ENCODE measurements at places on chromosomes 13 and 19.

- no peak for DNase-seq
These were observed 57.6 kb downstream of the RCBTB2 start for GRCh38 chr13:48475230-48475629.

- no peak for DNase-seq
These were observed 12.3 kb downstream of the WDFY2 start for GRCh38 chr13:51596541-51596940.

DNA sequence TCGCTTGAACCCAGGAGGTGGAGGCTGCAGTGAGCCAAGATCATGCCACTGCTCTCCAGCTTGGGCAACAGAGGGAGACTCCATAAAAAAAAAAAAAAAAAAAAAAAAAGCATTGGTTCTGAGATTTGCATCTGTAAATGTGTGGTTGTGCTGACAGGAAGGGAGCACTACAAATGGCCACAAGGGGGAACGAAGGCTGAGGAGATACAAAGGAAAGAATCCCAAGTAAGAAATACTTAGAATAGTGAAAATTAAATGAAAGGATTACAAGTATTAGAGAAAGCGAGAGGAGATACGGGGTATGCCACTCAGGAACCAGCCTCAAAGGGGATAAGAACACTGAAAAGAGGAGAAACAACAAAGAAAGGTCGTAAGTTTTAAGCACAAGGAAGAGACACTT is 284.9 kb downstream of the KLF12 start:
- no peak for DNase-seq

GRCh38 chr13:112053167-112053743 is 13.7 kb upstream of the SOX1 start:
- DNase-seq: no peak

DNA sequence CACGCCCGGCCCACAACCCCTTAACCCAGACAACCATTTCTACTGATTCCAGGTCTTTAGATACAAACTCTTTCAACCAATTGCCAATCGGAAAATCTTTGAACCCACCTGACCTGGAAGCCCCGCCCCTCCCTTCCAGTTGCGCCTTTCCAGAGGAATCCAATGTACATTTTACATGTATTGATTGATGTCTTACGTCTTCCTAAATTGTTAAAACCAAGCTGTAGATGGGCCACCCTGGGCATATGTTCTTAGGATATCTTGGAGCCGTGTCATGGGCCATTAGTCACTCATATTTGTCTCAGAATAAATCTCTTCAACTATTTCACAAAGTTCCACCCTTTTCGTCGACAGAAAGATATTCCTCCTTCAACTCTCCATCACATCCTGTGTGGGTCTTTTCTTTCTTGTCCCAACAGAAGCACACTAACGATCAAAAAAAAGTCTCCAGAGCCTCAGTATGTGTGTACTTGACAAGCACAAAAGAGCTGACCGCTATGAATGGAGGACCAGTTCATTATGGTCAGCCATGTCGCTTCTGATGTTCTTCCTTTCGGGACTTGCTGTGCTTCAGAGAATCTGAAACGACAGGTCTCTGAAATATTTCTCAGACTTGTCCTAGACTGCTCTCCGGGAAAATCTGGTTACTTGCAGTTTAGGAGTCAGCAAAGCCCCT is 601 bp upstream of the ZNF749 start:
- no peak for DNase-seq

DNA sequence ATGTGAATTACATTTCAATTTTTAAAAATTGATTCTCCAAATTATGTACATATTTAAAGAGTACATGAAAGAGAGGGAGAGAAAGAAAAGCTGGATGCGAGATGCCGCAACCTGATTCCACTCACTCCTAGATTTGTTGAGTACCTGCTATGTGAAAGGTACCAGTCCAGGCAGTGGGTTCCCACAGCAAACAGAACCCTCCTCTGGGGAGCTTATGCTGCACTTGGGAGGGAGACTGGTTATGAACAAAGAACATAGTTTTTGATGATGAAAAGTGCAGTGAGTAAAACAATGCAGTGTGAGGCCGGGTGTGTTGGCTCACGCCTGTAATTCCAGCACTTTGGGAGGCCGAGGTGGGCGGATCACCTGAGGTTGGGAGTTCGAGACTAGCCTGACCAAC is 43.4 kb downstream of the ACTN4 start:
- DNase-seq: no peak

DNA sequence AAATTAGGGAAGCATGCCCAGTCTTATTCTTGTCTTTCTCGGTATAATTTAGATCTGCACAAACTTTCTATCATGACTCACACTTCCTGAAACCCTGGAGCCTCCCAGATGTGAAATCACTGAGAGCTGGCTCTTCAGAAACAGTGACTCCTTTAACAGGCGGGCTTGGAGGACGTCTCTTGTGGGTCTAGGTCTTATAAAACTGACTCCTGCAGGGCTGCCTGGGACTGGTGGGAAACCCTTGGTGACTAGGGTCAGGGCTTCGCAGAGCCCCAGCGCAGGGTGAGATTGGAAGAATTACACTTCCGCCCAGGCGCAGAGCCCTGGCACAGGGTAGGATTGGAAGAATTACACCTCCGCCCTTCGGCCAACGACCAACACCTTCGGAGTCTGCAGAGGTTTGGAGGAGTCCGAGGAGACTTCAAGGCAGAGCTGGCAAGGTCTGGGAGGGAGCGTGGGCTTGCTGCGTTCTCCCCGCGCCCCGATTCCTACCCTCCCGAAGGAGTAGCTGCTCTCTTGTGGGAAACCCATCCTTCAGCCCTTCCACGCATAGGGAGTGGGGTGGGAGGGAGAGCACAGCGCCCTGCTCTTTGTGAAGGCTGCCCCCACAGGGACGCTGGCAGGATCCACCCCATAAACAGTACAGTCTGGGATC is 43.4 kb upstream of the MAP3K10 start:
- DNase-seq: no peak

- no peak for DNase-seq
These were observed 28.3 kb upstream of the SERPINE3 start for GRCh38 chr13:51311231-51311630.

DNA sequence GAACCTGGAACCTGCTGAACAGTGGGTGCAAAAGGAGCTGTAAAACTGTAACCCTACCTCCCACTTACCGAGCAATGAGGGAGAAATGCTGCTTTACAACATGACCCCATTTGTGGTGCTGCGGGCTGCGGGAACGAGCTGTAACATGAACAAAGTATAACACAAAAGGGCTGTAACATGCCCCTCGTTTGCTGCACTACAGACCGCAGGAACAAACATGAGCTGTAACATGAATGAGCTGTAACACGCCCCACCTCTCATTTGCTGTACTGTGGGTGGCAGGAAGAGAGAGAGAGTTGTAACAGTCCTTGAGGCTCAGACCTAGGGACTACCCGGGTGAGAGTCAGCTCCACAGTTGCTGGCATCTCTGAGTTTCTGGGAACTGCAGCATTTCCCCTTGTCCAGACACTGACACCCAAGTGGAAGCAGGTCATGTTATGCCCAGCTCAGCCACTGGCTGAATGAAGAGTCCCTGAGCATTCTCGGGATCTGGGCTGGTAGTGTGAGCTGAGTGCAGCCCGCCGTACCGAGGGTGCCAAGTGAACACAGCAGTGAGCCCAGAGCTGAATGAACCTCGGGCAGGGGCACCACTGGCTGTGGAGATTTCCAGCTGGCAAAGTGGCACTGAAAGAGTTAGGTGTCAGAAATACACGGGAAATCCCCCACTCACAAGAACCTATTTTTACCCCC is 1385.3 kb upstream of the SPRY2 start:
- no peak for DNase-seq

- no peak for DNase-seq
These were observed 17.7 kb upstream of the DPY19L3 start for GRCh38 chr19:32387701-32388392.

DNA sequence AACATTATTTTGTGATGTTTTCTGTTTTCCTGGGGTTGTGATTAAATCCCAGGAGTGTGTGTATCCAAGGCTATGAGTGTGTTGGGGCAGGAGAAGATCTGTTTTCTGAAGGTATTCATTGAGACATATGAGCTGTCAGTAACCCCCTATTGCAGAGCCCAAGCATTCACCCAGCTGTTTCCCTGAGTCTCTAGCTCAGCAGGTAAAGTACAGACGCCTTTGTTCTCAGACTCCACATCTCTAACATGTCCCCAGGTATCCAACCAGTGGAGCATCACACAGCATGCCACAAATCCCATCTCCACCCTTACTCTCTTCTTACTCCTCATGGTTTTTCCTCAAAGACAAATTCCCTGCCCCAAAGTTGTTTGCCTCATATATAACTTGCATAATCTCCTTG is 213.6 kb downstream of the PCDH20 start:
- no peak for DNase-seq

GRCh38 chr19:55601084-55601483 is 996 bp downstream of the ZNF524 start:
- DNase-seq: no peak

DNA sequence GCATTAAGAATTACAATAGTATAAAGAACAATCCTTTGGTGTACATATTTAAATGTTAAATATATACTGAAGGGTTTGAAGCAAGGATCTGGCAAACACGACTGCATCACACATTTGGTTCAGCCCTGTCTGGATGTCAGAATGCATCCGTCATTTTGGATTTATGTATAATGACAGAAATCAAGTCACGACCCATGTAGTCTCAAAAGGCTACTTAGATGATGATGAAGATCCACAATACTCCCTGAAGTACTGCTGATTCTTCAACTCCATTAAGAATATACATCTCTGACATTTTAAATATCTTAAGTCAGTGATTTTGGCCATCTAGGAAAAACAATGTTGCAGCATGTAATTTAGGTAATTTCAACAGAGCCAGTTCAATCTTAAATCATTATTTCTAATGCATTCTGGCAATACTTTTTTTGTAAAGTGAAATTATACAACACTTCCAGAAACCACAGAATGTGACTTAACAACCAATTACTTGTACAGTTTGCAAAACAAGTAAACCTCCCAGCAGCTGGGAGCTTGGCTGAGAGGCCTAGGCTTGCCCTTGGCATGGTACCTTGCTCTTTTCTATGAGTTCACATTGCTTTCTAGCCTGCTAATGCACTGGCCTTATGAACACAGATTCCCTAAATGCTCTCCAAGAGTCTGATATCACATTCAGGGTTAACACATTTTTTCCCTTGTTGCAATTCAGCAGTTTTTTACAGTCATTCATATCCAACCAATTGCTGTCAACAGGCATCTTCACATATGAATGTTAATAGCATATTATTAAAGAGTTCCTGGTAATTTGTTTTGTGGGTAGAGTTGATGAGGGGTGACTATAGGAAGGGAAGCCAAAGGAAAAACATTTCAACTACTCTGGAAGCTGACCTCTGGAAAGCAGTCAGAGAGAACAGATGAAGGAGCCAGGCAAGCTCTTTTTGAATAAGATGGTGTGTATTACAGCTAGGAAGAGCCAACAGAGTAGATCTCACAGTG is 175.2 kb downstream of the ENOX1 start:
- DNase-seq: no peak

DNA sequence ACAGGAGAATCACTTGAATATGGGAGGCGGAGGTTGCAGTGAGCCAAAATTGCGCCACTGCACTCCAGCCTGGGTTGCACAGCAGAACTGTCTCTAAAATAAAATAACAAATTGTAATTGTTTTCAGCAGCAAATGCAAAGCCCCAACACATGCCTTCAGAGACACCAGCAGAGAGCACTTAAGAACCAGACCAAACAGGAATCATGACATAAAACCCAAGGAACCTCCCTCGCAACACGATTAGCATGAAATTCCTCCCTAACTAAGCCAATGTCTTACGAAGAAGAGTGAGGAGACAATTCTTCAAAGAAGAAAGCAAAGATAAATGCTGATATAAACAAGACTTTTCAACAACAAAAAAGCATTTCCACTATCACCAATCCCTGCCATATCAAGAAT is 40.1 kb downstream of the PSPC1 start:
- DNase-seq: no peak

GRCh38 chr13:107216046-107216755 is 648.3 kb upstream of the ARGLU1 start:
- DNase-seq: no peak

DNA sequence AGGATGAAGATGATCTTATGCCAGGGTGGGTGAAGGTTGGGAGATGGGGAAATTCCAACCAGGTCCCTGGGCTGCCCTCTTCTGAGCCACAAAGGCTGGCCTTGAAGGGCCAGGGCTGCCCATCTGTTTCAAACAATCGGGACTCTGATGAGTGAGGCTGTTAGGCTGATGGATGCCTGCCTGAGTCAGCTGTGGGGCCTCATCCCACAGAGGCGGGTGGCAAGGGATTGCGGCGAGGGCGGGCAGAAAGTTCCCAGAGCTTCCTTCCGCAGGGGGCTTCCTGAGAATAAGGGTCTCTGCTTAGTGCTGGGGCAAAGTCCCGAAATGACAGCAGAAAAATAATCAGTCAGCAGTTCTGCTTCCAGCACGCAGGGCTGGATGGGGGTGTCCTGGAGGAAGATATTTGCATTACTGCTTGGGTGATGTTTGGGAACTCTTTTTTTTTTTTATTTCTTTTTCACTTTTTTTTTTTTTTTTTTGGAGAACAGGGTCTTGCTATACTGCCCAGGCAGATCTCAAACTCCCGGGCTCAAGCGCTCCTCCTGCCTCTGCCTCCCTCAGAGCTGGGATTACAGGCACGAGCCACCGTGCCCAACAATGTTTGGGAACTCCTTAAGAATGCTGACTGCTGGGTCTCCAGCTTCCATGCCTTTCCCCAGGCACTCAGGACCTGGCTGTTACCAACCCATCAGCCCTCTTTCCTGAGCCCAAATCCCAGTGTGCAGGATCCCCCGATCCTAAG is 14.1 kb downstream of the SH3GL1 start:
- DNase-seq: no peak

- no peak for DNase-seq
These were observed 22.5 kb downstream of the OR10H4 start for GRCh38 chr19:15971224-15971780.

DNA sequence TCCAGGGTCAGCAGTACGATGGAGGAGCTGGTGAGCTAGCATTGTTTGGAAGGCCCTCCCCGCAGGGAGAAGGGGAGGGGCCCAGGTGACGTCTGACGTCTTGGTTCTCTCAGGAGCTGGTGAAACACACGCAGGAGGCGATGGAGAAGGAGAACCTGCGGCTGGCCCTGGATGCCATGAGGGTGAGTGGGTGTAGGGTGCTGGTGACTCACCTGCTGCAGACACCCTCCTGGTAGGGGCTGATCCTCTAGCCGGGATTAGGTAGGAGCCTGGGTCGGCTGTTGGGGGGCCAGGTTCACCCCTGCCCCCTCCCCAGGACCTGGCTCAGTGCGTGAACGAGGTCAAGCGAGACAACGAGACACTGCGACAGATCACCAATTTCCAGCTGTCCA is 55.8 kb downstream of the VAV1 start:
- no peak for DNase-seq

DNA sequence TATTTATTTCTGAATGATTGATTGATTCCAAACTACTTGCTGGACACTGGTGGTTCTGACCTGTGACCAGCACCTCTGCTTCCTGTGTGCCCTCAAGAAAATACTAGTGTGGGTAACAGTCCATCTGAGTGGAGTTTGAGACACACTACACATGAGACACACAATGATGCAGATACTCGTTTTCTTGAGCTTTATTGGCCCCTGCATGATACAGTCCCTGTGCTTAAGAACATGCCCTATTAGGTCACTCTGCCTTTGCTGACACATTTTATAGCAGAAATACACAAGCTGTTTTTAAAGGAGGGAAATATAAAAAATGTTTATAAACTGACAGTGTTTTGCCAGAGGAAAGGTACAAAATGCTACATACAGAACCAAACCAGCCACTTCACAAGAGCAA is 126.9 kb downstream of the STK24 start:
- no peak for DNase-seq
